Right lobe of liver (tissue), 6 donors: ENCODE measurements at places on chromosomes 11 and 22. TPM values are rescaled to one million over a fixed set of nuclear protein-coding genes. Genes with fewer than 3 reads are reported as not detected.

DNA sequence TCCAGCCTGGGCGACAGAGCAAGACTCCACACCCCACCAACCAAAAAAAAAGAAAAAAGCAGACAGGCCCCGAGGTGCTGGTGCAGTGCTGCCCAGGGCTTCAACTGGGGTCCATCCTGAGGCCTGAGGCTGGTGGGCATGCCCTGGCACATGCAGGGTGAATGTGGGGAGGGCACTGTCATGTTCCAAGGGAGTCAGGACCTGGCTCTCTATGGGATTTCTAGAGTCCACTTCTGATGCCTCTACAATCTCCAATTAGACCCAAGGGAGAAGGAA lies 10.1 kb downstream of the CENPM start:
- no peak for DNase-seq

GRCh38 chr11:92227230-92227814 lies 2.7 kb downstream of the FAT3 start:
- no peak for DNase-seq

GRCh38 chr11:77346906-77347603 lies 45.6 kb upstream of the GDPD4 start:
- no peak for DNase-seq

MYOD1 gene
- total RNA-seq = not detected

- DNase-seq = no peak
These were observed 43.1 kb downstream of the CACNG2 start for GRCh38 chr22:36660510-36660840.

ANO9 gene
- 0.28 TPM for total RNA-seq

UCP3 gene
- 0.27 TPM for total RNA-seq

EIF3F gene
- total RNA-seq = 82.2 TPM

- DNase-seq = peak; percentile 64
These were observed 92.9 kb downstream of the MICAL3 start for GRCh38 chr22:17931400-17931825.

- no peak for DNase-seq
These were observed 57.4 kb upstream of the PARVA start for GRCh38 chr11:12319988-12320387.

DNA sequence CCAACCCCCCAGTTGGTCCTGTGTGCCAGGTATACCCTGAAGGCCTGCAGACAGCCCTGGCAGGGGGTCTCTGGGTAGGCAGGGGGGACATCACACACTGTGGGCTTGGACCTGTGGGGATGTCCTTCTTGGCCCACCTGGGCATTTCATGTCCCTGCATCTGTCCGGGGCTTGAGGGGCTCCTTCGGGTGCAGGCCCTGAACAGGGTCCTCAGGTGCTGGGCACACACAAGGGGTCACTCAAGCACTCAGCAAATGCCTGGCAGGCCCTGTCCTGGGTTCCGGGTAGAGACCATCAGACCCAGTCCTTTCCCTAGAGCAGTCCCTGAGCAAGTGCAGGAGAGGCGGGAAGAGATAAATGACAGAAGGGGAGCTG lies 70.5 kb upstream of the WNT11 start:
- DNase-seq = no peak

SLC43A3 gene
- 259 TPM for total RNA-seq

- DNase-seq = no peak
These were observed 82.2 kb upstream of the SEPTIN5 start for GRCh38 chr22:19631899-19632667.

SLC35F2 gene
- total RNA-seq = not detected

FAM83F gene
- total RNA-seq = 2.2 TPM

- no peak for DNase-seq
These were observed 7.0 kb downstream of the OR51B5 start for GRCh38 chr11:5336331-5336730.

HBG2 gene
- total RNA-seq = not detected

- no peak for DNase-seq
These were observed 19.9 kb upstream of the FAT3 start for GRCh38 chr11:92204731-92205130.

GRCh38 chr22:43837666-43838065 lies 24.6 kb downstream of the SULT4A1 start:
- DNase-seq = peak; percentile 28

TRMU gene
- 20.8 TPM for total RNA-seq

DNA sequence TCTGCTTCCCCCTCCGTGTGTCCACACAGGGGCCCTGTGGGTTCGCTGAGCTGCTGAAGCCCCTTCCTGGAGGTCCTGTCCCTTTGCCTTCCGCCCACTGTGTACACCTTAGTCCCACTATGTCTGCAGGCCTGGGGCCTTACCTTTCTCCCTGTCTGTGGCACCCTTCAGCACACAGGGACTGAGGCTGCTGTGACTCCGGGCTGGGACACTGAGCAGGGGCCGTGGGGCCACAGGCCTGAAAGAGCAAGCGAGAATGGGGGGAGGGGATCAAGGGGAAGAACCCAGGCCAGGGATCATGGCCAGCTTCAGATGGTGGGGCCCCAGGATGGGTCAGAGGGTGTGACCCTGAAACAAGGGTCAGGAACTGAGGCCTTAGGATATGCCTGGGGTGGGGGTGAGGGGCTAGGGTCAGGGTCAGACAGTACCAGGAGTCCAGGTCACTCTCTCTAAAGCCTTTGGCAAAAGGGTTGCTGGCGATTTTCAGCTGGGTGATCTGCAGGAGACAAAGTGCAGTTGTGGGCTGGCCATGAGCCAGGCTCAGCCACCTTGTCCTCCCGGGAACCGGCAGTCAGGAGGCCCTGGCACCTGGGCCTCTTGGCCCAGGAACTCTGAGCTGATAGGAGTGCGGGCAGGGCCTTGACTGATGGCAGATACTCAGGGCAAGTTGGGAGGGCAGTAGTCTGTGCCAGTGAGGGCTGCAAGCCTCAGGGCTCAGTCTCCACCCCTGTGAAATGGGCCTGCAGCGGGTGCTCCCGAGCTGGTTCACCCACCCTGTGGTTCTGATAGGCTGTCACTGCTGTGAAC lies 2.6 kb upstream of the NUDT8 start:
- peak; percentile 96 for DNase-seq

OR6A2 gene
- 0.04 TPM for total RNA-seq

CLCF1 gene
- 0.71 TPM for total RNA-seq

OR52H1 gene
- not detected for total RNA-seq

PPP2R1B gene
- 50.6 TPM for total RNA-seq

CYTH4 gene
- 2.9 TPM for total RNA-seq

DNA sequence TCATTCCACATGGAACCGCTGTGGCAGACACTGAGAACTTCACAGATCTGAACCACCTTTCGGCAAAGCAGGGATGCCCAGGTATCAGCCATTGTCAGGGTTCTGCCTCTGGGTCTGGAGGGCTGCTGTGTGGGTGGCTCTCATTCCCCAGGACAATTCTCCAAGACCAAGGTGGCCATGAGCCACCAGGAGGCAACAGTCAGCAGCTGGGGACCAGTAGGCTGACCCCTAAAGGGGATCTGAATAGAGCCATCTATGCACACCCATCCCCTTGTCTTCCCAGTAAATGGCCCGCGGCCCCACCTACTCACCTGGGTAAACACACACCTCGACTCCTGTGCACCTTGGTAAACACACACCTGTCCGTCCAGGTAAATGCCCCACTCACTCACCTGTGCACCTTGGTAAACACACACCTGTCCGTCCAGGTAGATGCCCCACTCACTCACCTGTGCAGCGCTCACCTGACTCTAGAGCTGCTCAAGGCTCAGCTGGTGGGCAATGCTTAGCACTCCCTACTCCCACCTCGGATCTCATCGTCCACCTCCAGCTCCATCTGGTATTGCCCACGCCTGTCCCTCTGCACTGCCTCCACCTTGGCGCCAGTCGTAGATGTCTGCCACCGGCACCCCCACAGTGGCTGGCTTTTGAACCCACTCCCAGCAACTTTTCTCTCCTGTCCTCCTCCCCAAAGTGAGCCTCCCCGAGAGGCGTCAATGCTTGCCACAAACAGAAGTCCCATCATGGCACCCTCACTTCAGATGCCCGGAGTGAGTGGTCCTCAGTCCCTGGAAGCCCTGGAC lies 10.2 kb downstream of the SLC25A1 start:
- DNase-seq = peak; percentile 35

- DNase-seq = peak; percentile 96
These were observed 25.7 kb upstream of the OAF start for GRCh38 chr11:120184946-120185705.

ATXN10 gene
- 99.1 TPM for total RNA-seq

- no peak for DNase-seq
These were observed 453.7 kb downstream of the INSC start for GRCh38 chr11:15568440-15568839.

CABP4 gene
- total RNA-seq = 1.1 TPM

DNA sequence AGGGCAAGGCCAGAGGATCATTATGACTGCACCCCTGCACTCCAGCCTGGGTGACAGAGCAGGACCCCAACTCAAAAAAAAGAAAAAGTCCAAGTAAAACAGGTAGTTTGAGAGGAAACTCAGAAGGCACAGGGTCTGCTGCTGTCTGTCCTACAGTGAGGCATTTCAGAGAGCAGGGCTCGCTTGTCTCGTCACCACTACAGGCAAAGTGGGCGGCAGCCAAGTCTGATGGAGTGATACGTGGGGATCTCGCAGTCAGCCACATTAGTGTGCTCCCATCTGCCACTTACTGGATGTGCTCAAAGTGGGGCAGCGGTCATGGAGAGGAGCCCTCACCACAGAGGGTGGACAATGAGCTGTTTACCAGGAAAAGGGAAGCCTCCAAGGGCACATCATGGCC lies 42.1 kb downstream of the PI4KA start:
- DNase-seq = no peak

- peak; percentile 65 for DNase-seq
These were observed 1.6 kb upstream of the ELFN2 start for GRCh38 chr22:37428649-37429586.

DNA sequence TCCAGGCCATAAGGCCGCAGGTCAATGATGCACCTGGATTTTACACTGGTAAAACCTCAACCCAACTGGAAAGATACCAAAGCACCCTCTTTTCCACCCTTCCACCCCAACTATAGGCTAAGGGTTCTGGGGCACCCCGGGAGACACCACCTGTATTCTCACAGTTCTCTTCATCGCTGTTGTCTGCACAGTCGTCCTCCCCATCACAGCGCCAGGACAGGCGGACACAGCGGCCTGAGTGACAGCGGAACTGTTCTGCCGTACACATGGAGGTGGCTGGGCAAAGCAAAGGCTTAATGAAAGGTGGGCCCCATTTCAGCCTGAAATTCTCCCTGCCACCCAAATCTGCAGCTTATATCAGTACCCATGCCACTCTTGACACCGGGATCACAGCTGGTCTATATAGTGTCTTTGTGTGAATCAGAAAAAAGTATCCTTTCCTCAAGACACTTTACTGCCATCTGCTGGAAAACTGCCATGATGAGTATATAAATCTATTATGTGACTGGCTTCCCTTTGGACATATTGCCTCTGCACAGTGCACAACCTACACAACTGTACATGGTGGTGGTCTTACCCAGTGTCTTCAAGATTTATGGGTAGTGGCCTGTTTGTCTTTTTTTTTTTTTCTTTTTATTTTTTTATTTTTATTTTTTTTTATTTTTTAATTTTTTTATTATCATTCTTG lies 21.5 kb downstream of the LRP4 start:
- no peak for DNase-seq
